ENCODE measurements at places on chromosomes 1 and 21. TPM values are rescaled to one million over a fixed set of nuclear protein-coding genes. Genes with fewer than 3 reads are reported as not detected.
A peak's percentile ranks its signal among the peaks of the same experiment; 100 is the strongest.

DNA sequence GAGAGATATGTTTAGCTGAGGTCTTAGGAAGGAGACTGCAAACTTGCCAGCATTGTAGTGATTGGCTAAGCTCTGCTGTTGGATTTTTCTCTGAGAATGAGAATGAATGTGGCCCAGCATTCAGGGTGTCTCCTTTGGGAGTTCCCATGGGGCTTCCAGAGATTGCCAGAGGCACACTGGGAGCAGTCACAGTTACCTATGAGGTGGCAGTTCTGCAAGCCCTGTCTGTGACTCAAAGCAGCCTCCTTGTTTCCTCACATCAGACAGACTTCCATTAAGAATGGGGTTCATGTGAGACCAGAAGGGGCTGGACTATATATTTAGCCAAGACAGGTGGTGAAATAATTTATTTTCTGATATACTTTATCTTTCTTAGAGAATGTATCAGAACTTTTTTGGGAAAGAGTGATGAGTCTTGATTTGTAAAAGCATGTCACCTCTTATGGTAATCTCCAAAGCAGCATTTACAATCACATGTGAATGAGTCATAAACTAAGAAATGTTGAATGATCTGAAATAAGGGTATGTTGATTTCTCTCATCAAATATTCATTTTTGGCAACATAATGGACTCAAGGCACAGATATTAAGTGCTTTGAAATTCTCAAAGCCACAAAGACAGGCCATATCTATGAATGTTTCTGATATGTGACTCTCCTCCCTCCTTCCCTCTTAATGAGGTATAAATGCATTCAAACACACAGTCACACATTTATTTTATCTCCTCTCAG, 9.5 kb upstream of the SLC19A2 start:
- H3K4me3 ChIP-seq, result no peak overlapping the region
- H3K27me3 ChIP-seq, result no peaks in the 10 kb centered on the region
- no peaks in the 10 kb centered on the region for H3K4me1 ChIP-seq
- no peaks in the 10 kb centered on the region for H3K36me3 ChIP-seq

DNA sequence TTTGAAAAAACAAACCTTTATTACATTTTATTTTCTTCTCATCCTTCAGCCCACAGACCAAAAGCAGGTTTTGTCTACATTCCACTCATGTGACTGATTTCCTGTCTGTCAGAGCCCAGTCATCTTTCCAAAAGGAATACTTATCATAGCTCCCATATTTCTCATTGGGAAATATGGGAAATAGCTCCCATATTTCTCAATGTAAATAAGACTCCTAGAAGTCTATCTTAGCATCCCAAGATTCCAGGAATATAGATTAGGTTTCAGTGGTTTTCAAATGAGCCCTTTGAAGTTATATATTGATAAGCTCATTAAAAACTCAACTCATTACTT, 19.1 kb upstream of the NRDC start:
- no peak overlapping the region for H3K27ac ChIP-seq
- H3K4me1 ChIP-seq, result no peaks in the 10 kb centered on the region
- H3K4me3 ChIP-seq, result no peak overlapping the region
- H3K27me3 ChIP-seq, result peaks cover 9% of the 10 kb centered on the region

DNA sequence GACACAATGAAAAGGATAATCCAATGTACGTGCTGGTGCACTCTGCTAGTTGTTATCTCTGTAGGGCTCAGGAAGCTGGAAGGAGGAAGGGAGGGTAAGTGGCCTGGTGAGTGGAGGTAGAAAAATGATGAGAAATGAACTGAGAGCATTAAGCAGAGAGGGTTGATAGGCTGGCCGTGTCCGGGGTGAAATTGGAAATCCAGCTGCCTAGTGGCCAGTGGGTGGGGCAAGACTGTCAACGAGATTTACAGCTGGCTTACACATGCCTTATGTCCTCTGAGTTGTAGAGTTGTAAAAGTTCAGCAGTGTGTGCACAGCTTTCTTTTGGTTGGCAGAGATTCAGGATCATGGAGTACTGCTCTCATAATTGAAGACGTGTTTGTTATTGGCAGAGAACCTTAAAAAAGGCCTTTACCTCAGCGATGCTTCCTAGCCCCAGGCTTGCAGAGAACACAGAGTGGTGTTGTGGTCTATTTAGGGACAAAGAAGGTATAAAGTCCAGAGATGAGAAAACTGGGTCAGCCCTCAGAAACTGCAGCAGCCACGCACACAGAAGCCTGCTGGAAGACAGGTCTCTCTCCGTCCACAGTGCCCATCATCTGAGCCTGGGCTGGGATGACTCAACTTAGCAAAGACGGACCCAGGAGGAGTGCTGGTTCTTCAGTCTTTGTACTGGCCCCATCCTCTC, 132.4 kb downstream of the EDEM3 start:
- no peaks in the 10 kb centered on the region for H3K36me3 ChIP-seq
- no peaks in the 10 kb centered on the region for H3K27me3 ChIP-seq
- H3K4me3 ChIP-seq, result no peak overlapping the region
- H3K4me1 ChIP-seq, result peaks cover 5% of the 10 kb centered on the region
- no peak for DNase-seq
- H3K27ac ChIP-seq, result no peak overlapping the region

Gene OPRD1
- polyA plus RNA-seq, result not detected

GRCh38 chr1:211710566-211711314, 35.3 kb upstream of the NEK2 start:
- no peak overlapping the region for H3K4me3 ChIP-seq
- no peaks in the 10 kb centered on the region for H3K36me3 ChIP-seq
- peaks cover 10% of the 10 kb centered on the region for H3K4me1 ChIP-seq
- DNase-seq, result peak; percentile 56
- no peaks in the 10 kb centered on the region for H3K27me3 ChIP-seq

DNA sequence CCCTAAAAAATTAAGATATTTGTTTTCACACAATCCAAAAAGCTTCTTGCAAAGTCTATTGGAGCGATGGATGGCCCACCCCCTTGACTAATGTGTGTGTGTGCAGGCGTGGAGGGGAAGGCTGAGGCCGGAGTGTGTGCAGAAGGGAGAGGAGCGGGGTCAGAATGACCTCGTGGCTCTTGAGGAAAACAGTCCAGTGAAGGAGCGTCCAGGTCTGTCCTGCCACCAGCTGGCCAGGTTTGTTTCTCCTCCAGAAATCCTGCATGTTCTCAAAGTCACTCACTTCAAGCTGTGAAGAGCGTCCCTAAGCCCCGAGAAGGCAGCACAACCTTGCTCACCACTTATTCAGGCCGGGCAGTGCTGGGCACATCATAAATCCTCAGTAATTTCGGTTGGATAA, 69.5 kb upstream of the SSX2IP start:
- peaks cover 11% of the 10 kb centered on the region for H3K4me1 ChIP-seq
- no peaks in the 10 kb centered on the region for H3K36me3 ChIP-seq
- no peaks in the 10 kb centered on the region for H3K27me3 ChIP-seq
- no peak for DNase-seq
- H3K4me3 ChIP-seq, result no peak overlapping the region

DNA sequence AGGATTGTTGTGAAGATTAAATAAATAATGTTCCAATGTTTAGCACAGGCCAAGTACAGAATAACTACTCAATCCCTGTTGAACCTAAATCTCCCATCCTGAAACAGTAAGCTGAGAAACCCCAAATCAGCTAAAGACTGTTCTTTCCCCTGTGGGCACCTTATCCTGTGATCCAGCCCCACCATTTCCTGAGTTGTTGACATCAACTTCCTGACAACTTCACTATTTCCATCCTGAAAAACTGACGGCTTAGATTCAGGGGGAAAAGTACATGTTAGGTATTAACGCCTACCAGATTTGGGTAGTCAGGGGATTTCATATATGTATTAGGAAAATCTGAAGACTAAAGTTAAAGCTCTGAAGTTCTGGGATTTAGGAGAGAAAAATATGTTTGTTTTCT, 51.7 kb upstream of the PALMD start:
- no peaks in the 10 kb centered on the region for H3K27me3 ChIP-seq
- DNase-seq, result no peak
- H3K4me3 ChIP-seq, result no peak overlapping the region

Gene PHLDA3
- 0.08 TPM for polyA plus RNA-seq

DNA sequence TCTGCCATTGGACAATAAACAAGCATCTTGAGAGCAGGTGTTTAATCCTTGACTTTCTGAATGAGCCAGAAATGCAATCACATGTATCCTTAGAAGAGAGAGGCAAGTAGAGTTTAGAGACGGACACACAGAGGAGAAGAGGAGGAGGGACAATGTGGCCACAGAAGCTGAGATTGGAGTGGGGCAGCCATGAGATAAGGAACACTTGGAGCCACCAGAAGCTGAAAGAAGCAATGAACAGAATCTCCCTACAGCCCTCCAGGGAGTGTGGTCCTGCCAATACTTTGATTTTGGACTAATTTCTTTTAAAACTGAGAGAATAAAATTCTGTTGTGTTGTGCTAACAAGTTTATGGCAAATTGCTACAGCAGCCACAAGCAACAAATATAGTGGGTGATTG, 141.0 kb downstream of the ATP6V1G3 start:
- H3K4me1 ChIP-seq, result no peaks in the 10 kb centered on the region
- H3K36me3 ChIP-seq, result no peaks in the 10 kb centered on the region
- H3K27me3 ChIP-seq, result no peaks in the 10 kb centered on the region
- H3K27ac ChIP-seq, result no peak overlapping the region
- no peak for DNase-seq

DNA sequence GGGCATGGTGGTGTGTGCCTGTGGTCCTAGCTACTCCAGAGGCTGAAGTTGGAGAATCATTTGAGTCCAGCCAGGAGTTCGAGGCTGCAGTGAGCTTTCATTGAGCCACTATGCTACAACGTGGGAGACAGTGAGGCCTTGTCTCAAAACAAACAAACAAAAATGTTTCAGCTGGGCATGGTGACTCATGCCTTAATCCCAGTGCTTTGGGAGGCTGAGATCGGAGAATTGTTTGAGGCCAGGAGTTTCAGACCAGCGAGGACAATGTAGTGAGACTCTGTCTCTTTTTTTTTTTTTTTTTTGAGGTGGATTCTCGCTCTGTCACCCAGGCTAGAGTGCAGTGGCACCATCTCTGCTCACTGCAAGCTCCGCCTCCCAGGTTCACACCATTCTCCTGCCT, 5.0 kb upstream of the RPL5 start:
- DNase-seq, result no peak
- no peak overlapping the region for H3K4me3 ChIP-seq
- no peaks in the 10 kb centered on the region for H3K27me3 ChIP-seq
- no peak overlapping the region for H3K27ac ChIP-seq

DNA sequence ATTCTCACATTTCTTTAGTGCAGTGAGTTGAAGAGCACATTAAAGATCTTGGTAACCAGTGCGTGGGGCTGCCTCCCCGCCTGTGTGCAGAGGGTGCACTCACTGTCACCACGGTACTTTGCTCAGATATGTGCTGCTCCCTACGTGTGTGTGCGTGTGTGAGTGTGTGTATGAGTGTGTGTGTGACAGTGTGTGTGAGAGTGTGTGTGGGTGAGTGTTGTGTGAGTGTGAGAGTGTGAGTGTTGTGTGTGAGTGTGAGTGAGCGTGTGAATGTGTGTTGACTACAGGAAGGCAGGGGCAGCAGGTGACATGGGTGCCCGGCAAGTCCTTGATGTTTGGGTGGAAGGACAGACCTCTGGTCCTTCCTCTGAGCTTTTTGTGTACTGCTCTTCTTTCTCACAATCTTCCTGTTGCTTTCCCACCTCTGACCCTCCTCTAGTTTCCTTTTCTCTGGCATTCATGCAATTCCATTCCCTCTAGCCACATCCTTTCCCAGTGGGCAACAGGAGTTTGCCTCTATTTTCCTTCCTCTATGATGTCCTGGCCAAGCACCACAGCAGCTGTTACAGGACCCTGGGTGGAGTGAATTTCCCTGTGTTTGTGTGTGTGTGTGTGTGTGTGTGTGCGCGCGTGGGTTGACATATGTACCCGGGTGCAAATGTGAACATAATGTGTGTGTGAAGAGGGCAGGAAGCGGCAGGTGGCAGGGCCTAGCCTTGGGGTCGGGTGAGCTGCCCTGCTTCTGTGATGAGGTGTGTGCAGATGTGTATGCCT, 19.8 kb downstream of the LHX4 start:
- no peaks in the 10 kb centered on the region for H3K27me3 ChIP-seq
- H3K27ac ChIP-seq, result no peak overlapping the region
- peaks cover 14% of the 10 kb centered on the region for H3K4me1 ChIP-seq
- no peak for DNase-seq
- H3K36me3 ChIP-seq, result no peaks in the 10 kb centered on the region

DNA sequence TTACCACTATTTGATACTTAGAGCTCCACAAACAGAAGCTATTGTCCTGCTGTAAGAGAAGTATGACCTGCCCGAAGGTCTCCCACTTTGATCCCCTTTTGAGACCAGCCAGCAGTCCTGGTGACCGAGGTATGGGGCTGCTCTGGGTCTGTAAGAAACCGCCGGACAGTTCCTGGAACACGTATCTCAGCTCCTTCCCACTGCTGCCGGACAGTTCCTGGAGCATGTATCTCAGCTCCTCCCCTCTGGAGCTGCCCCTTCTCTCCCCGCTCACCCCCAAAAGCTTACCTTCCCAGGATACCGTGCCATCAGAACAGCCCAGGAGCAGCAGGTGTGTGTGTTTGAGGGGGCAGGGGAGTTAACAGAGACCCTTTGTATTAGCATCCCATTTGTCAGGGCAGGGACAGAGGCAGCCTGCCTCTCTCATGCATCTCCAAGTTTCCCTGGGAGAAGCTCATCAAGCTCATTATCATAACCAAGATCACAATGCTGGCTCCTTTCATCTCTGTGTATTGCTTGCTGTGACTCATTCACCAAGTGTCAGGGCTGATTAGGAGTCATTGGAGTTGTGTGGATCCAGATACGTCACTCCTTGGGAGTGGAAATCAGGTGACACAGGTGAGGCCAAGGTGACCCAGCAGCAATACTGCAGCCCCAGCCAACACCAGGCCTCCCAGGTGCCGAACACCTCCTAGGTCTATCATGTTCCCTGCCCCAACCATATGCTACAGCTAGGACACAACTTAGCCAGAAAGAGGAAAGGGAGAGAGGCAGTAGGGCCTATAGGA, 25.3 kb downstream of the OPTC start:
- H3K4me3 ChIP-seq, result no peak overlapping the region
- no peak overlapping the region for H3K27ac ChIP-seq
- peaks cover 4% of the 10 kb centered on the region for H3K4me1 ChIP-seq
- H3K36me3 ChIP-seq, result no peaks in the 10 kb centered on the region
- H3K27me3 ChIP-seq, result no peaks in the 10 kb centered on the region

Gene BRDT
- polyA plus RNA-seq, result not detected

DNA sequence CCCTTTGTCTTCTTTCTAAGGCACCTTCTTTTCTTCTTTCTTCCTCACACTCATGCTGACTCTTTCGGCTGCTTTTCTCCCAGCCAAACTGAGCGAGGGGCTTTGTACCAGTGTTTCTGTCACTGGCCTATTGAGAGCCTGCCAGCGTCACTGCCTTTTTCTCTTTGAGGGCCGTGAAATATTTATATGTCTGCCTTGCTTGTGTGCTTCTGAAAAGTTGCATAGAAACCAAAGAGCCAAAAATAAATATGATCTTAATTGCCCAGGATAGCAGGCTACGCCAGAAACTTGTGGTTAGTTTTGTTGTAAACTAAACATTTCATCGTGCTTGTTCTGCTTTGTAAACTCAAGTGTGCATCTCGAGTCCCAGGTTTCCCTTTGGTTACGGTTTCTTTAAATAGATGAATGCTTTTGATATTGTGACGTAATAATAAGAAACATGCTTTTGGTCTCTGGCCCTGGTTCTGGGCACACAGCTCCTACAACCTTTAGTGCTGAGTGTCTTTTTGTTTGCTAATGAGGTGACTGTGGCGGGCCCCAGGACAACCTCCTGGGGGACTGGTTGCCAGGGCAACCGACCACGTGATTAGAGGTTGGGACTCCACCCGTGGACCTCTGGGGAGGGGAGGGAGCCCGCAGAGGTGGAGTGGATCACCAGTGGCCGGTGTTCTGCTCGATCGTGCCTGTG, 10.8 kb downstream of the SLC37A1 start:
- peaks cover 64% of the 10 kb centered on the region for H3K36me3 ChIP-seq
- H3K27ac ChIP-seq, result peak overlapping the region; percentile 6
- no peaks in the 10 kb centered on the region for H3K27me3 ChIP-seq
- peaks cover 26% of the 10 kb centered on the region for H3K4me1 ChIP-seq

Measured in CD14-positive monocyte (primary cell).